NCI-H1694 treated with DMSO at 0.1 percent for 48 hours (cell line): ENCODE measurements at places on chromosomes 6 and 20.
A peak's percentile ranks its signal among the peaks of the same experiment; 100 is the strongest.

- no peak for DNase-seq
Observed at GRCh38 chr6:82597201-82597600, 233.6 kb downstream of the TPBG start.

- no peak for DNase-seq
Observed at GRCh38 chr6:126907996-126908395, 210.5 kb upstream of the RSPO3 start.

DNA sequence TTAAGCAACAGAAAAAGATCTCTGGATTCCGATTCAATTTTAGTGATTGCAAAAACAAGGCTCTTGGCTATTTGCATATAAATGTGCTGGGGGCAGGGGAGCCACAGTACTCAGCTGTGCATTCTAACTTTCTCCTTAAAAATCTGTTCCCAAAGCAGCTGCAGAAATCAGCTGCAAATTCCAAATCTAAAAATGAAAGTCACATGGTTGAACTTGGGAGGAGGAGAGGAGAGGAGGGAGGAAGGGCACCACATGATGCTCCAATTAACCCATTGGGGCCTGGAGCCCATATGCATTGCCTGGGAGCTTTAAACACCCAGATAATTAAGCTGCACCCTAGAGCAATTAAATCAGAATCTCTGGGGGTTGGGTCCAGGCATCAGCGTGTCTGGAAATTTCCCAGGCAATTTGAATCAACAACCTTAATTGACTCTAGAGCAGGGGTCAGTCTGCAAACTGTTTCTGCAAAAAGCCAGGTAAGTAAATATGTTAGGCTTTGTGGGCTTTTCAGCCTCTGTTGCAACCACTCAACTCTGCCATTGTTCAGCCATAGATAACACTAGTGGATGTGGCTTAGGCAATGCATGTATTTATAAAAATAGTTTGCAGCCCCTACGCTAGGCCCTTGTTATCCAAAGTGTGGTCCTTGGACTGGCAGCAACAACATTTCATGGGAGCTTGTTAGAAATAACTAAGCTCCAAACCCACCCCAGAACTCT lies 508.1 kb downstream of the KIF16B start:
- no peak for DNase-seq

DNA sequence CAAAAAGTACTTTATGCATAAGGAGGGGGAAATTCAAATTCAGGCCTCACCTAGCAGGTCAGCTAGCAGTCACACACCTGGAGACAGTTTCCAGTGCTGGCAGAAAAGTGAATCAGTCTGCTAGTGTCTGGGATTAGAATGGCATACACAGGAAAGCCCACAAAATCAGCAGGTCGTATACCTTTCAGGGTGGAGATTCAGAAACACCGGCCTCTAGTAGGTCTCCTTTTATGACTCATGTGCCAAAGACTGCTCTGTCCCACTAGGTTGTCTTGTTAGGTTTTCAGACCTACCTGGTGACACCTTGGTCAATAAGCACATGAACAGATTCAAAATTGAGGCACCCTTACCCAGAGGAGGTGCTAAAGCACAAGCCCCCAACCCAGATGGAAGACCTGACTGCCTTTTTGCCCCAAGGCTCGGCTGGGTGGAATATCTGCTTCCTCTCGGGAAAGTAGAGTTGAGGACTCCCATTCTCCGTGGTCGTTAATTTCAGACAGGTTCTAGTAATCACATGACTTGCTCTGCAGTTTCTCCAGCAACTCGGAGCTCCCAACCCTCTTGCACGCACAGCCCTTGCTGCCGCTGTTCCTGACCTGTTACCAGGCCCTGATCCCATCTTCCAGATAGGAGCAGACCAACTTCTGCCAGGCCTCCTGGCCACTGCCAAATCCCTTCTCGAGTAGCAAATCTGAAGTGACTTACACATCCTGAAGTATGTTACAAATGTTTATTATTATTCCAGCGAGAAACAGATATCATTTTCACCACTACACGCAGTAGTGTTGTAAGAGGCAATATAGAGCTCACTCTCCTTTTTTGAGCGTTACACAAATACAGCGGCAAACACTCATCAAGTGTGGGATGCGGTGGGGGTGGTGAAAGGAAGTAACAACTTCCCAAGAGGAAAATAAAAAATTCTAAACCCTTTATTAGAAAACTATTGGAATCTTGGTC lies 46.6 kb downstream of the AGPAT4 start:
- DNase-seq, result no peak

GRCh38 chr6:138258991-138259390 lies 40.7 kb upstream of the PBOV1 start:
- DNase-seq, result no peak

- DNase-seq, result peak; percentile 94
Observed at GRCh38 chr6:116570856-116571682, at the start of gene RWDD1. RWDD1 (plus strand) TSS chr6:116571504; CDS start chr6:116571583, 79 bp downstream.

GRCh38 chr20:46237227-46237626 lies 71.1 kb downstream of the CDH22 start:
- no peak for DNase-seq

DNA sequence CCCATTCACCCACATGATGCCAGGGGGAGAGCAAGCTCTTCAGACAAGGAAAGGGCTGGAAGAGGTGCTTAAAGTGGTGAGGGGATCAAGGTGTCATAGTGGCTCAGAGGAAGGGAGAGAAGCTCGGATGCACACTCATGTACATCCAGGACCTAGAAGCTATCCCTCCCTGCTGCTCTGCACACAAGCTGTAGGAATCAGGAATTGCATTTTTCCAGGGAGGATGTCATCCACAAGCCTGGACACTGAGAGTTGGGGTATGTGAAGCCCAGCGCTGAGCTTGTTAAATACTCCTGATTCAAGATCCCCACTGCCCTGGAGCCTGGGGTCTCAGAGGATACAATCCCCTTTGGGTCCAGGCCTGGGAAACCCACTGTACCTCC lies 85.8 kb upstream of the CCDC167 start:
- no peak for DNase-seq

DNA sequence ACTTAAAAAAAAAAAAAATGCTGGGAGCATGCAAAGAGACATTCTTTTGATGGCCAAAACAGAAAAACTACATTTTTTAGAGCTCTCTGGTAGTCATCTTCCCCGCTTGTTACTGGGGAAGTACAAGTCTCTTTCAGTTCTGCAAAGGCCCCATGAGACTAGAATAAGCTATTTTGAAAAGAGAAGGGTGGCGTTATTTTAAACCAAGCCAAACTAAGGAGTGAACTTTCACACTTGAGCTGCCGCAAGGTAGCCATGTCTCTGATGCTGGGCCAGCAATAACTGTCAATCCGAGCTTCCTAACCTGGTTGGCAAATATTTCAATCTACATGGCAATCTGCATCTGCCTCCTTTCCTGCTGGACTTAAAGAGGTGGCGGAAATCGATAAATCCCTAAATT lies 96.7 kb downstream of the L3MBTL3 start:
- DNase-seq, result no peak

GRCh38 chr6:46044881-46045617 lies 29.4 kb upstream of the CLIC5 start:
- no peak for DNase-seq

GRCh38 chr6:138374230-138374629 lies 3.5 kb upstream of the SMIM28 start:
- DNase-seq, result no peak

DNA sequence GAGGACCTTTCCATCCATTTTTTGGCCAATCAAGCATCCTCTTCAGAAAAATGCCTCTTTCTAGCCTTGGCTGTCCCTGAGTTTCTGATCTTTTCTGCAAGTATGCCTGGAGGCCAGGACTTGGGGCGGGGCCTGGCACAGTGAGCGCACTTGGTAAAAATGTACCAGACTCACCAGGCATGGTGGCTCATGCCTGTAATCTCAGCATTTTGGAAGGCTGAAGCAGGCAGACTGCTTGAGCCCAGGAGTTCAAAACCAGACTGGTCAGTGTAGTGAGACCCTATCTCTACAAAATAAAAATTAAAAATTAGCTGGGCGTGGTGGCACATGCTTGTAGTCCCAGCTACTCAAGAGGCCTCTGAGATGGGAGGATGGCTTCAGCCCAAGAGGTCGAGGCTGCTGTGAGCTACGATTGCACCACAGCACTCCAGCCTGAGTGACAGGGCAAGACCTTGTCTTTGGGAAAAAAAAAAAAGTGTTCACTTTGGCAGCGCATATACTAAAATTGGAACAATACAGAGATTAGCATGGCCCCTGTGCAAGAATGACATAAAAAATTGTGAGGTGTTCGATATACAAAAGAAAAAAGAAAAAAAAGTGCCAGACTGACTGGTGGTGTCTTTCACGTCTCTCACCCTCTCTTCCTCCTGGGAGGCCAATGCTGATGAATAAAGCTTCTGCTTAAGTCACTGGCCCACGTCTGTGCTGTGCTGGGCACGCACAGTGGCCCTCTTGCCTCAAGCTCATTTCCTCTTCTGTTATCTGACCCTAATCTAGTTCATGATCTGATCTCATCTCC lies 18.1 kb upstream of the SLC9A8 start:
- DNase-seq, result no peak

DNA sequence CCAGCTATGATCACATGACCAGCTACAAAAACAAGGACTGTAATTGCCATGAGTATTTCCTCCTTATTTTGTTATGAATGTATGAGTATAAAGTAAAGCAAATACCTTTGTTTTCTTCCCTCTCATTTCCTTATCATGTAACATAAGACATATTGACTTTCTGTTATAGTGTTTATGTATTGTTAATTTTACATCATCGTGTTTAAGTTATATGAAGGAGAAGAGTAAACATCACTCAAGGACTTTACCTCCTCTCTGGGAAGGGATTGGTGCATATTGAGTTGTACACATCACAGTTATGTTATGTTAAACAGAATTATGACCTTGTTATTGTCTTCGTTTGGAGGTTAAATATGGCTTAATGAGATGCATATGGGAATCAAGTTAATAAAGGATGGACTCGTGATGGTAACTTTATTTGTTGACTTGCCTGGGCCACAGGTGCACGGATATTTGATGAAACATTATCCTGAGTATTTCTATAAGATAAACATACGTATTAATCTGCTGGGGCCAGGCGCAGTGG lies 57.3 kb upstream of the CNKSR3 start:
- no peak for DNase-seq

DNA sequence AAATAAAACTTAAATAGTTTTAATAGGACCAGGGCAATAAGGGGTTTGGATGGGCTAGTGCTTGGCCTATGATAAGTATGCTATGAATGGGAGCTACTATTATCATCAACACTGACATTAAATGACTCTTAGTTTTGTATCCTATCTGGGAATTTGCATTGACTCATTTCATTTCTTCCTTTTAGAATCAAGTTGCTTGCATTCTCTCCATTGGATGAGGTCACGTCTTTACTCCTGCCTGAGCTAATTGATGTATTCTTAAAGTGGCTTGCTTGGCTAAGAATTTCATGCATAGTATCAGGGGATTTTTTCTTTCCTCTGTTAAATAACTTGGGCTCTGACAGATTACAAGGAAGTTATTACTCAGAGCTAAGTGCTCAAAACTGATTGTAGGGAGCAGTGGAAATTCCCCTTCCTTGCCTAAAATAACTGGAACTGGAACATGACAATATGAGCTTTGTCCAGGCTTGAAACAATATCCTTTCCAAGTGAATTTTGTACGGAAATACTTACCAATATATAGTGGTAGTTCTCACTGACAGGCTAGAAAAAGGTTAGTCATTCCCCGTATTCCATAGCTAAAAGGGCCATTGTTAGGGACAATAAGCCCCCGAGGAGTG lies 169.9 kb downstream of the BCAS1 start:
- no peak for DNase-seq

- DNase-seq, result no peak
Observed at GRCh38 chr6:105373481-105373880, 29.4 kb downstream of the PREP start.

- DNase-seq, result no peak
Observed at GRCh38 chr20:14223806-14224205, 113.6 kb downstream of the FLRT3 start.

GRCh38 chr20:21681234-21681921 lies 24.1 kb upstream of the PAX1 start:
- no peak for DNase-seq

DNA sequence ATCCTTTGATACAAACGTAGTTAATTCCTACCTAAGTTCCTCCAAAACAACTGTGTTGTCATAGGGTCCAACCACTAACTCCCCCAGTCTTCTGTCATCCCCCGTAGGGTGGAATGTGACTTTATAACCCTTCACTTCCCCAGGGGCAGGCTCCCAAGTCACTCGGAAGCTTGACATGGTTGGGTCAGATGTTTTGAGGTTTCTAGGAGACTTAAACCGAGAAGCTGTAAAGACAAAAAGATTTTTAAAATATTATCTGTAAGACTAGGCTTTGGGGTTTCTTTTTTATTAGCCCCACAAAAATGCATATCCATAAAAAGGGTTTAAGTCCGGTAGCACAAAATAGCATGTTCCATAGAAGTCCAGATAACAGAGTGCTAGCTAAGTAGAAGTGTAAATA lies 50.2 kb downstream of the COL12A1 start:
- no peak for DNase-seq

DNA sequence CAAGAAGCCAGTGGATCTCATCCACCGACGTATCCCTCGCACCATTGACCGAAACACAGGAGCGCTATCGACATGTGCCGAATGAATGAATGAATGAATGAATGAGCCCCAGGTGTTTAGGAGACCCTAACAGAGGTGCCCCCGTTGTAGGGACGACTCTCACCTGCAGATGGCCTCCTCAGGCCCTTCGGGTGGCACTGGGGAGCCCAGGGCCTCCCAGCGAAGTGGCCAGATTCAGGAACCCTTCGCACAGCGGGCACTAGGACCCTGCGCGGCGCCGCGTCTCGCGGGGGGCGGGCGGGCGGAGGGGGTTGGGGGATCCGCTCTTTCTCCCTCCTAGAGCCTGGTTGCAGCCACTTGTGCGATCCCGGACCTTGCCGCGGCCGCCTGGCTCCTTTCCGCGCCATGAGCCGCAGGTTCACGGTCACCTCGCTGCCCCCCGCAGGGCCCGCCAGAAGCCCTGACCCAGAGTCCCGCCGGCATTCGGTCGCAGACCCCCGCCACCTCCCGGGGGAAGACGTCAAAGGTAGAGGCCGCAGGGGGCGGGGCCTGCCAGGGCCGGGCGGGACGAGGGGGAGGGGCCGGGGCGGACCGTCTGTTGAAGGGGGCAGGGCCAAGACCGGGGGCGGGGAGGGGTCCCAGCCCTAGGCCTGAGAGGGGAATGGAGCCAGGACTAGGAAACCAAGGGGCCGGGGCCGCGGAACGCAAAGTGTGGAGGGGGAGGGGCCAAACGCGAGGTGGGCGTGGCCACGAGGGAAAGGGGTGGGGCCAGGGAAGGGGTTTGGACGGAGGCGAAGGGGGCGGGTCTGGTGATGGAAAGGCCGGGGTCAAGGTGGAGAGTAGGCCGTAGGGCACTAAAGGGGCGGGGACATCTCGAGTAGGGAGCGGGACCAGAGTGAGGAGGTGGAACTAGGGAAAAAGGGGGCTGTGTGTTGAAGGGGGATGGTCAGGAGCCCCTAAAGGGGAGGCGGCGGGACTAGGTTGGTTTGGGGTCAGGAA lies 7.4 kb upstream of the SLC12A5 start:
- DNase-seq, result peak; percentile 37

GRCh38 chr6:311679-312220 lies 19.5 kb downstream of the DUSP22 start:
- DNase-seq, result no peak

GRCh38 chr6:139306291-139306981 lies 14.6 kb upstream of the TXLNB start:
- no peak for DNase-seq
